NCI-H187 treated with DMSO at 0.1 percent for 48 hours (cell line): ENCODE measurements at places on chromosomes 2 and 18.

- no peak for DNase-seq
Observed at GRCh38 chr2:110638004-110638403, 39.9 kb downstream of the BUB1 start.

GRCh38 chr2:235048549-235048948 lies 96.7 kb downstream of the SH3BP4 start:
- DNase-seq = no peak

DNA sequence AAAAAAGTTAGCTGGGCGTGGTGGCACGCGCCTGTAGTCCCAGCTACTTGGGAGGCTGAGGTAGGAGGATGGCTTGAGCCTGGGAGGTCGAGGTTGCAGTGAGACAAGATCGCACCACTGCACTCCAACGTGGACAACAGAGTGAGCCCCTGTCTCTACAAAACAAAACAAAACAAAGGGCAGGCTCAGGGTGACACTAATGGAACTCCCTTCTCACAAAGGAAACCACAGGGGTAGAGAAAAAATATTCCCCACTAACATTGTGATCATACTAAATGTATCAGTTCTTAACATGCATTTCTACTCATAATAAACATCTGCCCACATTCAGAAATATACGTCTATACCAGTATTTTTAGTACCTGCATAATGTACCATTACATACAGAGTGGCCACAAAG lies 21.1 kb downstream of the STAM2 start:
- no peak for DNase-seq

- DNase-seq = no peak
Observed at GRCh38 chr2:85133751-85134254, 611 bp downstream of the TCF7L1 start.

DNA sequence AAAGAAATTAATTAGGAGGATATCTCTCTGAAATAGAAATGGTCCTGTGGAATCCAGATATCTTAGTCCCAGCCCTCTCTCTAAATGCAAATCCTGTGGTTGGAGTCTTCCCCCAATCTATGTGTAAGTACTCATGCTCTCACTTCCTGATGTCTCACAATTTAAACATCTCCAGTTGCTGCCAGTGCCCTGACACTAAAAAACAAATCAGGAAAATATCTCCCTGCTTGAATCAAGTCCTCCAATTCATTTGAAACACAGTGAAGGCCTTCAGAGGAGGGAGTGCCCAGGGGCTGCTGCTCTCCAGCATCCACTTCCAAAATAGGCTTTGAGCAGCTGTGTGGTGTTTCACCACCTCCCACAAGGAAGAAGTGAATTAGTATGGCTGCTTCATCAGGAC lies 413.8 kb downstream of the RAD51AP2 start:
- no peak for DNase-seq

DNA sequence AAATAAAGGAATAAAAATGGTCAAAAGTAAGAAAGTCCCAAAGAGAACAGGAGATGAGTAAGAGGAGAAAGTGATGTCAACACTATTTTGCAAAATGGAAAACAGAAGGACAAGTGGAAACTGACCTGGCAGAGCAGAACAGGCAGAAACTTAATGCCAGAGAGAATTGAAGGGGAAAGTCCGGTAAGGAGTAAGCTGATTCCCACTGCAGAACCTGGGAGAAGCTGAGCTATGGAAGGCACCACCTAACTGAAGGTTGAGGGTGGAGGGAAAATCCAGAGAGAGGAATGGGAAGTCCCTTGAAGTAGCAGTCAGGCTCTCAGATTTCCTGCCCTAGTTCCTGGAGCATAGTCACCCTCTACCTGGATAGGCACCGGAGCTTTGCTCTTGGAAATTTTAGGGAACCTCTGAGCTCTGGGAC lies 59.8 kb downstream of the MOGAT1 start:
- no peak for DNase-seq

DNA sequence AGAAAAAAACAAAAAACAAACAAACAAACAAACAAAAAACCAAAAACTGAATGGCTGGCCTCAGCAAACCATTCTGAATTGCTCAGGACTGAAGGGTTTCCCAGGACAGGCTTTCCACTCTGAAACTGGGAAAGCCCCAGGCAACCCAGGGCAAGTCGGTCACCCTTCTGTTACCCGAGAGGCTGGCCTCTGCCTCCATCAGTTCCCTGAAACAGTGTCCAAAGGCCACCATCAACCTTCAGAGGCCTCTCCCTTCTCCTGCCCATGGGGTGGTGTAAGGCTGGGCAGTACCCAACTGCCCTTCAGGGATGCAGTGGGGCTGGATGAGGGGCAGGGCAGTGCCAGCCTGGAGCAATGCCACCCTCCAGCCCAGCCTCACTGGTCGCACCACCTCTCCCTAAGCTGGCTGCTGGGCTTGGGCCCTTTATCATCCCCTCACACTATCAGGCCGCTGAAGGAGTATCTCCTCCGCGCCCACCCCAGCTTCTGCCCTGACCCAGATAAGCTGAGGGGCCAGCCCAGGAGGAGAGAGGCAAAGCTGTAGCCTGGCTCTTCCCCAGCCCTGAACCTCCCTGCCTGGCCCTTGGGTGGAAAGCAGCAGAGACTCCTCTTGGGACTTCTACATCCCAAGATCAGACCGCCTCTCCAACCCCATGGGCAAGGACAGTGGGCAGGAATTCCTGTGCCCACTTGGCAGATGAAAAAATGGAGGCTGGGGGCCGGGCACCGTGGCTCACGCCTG lies 35.9 kb downstream of the ZFP36L2 start:
- DNase-seq = no peak

DNA sequence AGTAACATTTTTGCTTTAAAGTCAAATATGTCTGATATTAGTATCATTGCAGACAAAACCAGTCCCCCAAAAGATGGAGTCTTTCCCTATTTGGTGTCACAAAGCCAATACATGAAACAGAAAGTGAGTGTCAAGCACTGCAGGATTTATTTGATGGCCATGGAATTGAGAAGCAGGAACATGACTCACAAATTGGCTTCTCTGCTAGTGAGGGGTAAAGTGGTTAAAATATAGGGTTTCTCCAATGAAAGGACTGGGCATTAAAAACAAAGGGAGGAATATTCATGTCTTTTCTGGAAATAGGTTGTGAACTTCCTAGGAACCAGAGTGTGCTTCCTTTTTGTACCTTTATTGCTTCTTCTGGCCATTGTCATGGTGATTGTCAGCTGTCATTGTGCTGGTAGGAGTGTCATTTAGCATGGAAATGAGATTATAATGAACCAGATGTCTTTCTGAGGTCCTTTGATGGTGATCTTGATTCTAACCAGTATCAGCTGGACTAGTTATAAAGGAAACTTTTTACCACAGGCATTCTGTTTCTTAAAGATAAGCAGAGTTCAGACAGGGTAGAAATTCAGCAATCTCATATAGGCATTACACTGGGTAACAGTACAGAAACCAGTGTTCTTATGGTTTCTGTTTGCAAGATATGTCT lies 4.1 kb downstream of the REG1B start:
- DNase-seq = no peak

DNA sequence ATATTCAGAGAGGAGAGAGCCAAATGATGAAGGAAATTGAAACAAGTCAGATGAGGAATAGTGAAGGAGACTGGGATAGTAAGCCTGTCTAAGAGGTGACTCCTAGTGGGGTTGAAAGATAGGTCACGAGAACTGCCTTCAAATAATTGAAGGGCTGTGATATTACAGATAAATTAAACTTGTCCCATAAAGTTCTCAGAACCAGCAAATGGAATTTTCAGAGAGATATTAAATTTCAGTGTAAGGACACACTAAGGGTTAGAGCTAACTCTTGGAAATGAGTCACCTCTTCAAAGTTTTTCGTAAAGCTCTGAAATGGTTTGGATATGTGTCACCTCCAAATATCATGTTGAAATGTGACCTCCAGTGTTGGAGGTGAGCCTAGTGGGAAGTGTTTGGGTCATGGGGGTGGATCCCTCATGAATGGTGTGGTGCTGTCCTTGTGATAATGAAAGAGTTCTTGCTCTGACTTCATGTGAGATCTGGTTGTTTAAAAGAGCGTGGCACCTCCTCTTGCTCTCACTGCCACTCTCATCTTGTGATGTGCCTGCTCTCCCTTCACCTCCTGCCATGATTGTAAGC lies 87.3 kb downstream of the BABAM2 start:
- DNase-seq = no peak

DNA sequence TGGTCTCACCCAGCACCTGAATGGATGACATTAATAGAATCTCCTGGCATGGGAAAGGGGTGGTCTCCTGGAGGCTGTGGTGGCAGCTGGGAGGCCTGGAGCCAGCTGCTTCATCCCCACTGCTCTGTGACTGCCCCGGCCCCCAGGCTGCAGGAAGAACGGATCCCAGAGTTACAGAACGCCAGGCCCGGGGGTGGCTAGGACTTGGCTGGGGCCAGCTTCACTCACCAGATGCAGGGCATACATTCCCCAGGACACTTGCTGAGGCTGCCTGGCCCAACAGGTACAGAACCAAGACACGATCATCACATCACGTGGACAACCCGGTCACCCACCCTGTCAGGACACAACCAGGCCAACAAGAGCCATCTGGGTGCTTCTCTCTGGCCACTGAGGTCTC lies 178.6 kb upstream of the SALL3 start:
- no peak for DNase-seq
